Forelimb muscle (tissue), 1 donor: ENCODE measurements at places on chromosomes 2 and 18.

- no peak for DNase-seq
These were observed 80.1 kb upstream of the ASAP2 start for GRCh38 chr2:9126540-9126939.

- DNase-seq, result no peak
These were observed 36.5 kb upstream of the HTR2B start for GRCh38 chr2:231161252-231161839.

GRCh38 chr2:65545837-65546805 lies 113.7 kb upstream of the SPRED2 start:
- DNase-seq, result no peak

- no peak for DNase-seq
These were observed 97.6 kb upstream of the TMEM178A start for GRCh38 chr2:39568116-39568515.

- no peak for DNase-seq
These were observed 58.0 kb upstream of the TMEM163 start for GRCh38 chr2:134776836-134777235.

- DNase-seq, result no peak
These were observed 101.4 kb downstream of the COLEC12 start for GRCh38 chr18:398935-399630.

GRCh38 chr2:100178085-100178788 lies 35.8 kb upstream of the AFF3 start:
- DNase-seq, result no peak

- DNase-seq, result no peak
These were observed 67.4 kb upstream of the GALNT5 start for GRCh38 chr2:157190151-157190550.

- no peak for DNase-seq
These were observed 17.2 kb downstream of the SP110 start for GRCh38 chr2:230202430-230203109.

GRCh38 chr2:41686156-41686555 lies 361.7 kb upstream of the PKDCC start:
- DNase-seq, result no peak

DNA sequence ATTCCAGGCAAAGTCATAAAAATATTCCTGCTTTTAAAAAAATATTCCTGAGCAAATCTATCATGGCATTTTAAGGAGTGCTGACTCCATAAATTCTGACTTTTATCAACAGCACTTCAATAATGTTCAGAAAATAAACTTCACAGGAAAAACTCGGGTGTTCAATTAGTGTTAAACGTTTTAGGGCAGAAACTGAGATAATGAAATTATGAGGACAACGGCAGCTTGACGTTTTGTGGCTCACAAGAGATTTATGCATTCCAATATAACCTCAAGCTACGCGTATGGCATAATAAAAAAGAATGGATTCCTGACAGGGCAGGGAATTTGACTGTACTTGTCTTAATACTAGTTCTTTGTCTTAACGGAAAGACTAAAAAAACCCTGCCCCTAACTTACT lies 133.2 kb downstream of the ICOS start:
- DNase-seq, result no peak

- no peak for DNase-seq
These were observed 626.7 kb downstream of the LRRTM4 start for GRCh38 chr2:76895469-76895868.

DNA sequence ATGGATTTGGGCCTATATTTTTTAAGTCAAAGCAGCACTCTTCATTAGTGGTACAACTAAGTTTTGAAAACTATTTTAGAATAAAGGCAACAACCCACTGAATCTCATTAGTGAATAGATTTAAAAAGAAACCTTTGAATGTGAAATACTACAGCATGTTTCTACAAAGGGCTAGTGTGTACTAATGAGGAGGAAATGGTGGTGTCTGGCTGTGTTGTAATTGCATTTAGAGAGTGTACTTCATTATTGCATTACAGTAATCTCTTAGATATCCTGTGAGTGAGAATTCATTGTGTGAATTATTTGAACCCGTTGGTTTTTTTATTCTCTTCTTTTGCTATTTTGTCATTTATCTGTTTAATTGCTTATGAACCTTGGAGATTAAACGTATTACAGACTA lies 575.4 kb upstream of the FAM98A start:
- no peak for DNase-seq

- DNase-seq, result no peak
These were observed 74.2 kb downstream of the OTX1 start for GRCh38 chr2:63124850-63125249.

DNA sequence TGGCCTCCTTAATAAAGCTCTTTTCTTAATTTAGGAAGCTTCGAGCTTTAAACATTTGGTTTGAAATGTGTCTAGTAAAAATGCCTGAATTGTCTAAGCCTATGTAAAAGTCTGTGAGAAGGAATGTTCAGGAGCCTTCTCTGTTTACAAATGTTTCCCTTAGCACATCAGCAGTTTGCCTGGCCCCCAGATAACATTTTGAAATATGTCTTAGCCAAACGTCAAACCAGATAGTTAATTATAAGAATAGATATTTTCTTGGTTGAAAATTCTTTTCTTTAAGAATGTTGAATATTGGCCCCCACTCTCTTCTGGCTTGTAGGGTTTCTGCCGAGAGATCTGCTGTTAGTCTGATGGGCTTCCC lies 498.6 kb downstream of the CCDC85A start:
- no peak for DNase-seq

DNA sequence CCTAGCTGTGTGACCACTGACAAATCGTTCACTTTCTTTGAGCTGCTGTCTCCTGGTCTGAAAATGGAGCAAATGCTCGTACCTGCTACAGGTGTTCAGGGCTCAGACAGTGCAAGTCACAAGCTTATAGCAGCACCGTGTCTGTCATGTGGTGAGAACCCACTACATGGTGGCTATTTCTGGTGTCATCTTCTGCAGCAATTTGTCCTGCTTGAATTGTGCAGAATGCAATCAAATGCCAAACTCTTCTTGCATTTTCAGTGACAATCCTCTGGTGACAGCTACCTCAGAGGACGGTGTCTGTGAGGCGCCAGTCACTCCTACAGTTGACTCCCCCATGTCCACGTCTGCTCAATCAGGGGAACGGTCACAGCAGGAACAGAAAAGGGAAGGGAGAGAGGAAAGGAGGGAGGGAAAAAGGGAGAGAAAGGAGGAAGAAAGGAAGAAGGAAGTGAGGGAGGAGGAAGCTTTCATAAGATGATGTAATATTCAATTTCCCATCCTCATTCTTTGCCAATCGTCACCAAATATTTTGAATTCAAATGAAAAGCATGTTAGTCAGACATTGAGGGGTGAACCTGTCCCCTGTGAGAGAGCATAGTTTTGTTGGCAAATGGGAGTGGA lies 122.2 kb downstream of the BCL2 start:
- DNase-seq, result no peak

DNA sequence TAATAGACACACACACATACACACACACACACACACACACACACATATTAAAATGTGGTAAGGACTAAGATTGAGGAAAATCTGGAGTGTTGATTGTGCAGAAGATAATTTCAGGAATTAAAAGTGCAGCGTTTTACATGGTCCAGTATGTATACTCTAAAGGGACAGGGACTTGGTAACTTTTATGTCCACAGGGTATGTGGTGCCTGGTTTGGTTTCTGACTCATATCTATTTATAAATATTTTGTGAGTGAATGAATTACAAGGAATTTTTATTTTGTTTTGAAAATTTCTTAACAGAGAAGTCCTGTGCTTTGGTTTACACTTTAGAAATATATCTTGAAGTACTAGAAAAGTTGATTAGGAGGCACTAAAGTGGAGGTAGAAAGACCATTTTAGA lies 287.7 kb upstream of the NXPH2 start:
- no peak for DNase-seq

- DNase-seq, result no peak
These were observed 16.2 kb upstream of the ESPNL start for GRCh38 chr2:238083919-238084318.

- DNase-seq, result no peak
These were observed 25.1 kb downstream of the KDM3A start for GRCh38 chr2:86466306-86466705.

GRCh38 chr18:22564036-22564435 lies 146.3 kb upstream of the CTAGE1 start:
- no peak for DNase-seq

- DNase-seq, result no peak
These were observed 45.1 kb upstream of the ACAA2 start for GRCh38 chr18:49858309-49859020.

DNA sequence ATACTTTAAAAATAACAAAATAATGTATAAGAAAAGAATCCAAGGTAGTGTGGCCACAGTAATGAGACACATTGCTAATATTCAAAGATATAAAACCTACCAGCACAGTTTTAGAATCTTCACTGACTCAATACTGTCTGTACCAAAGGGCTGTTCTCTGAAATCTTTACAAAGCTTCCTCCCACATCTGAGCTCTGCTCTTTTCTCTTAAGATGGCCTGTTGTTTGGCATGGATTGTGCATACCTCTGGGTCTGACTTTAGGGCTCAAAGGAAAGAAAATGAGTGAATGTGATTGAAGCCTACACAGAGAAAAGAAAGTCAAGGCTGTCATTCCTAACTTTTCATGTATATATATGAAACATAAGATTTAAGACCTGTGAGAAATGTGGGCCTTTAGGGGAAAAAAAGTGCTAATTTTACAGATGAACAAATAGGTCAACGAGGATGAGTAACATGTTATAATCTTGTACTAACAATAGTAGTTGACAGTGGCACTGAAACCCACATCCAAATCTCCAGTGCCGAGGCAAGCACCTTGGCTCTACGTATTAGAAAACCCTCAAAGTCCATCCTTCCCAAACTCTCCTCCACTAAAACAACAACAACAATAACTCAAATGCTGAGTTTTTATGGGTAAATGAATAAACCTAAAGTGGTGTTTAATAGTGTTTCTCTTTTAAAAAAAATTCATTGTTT lies 114.2 kb downstream of the ZNF521 start:
- no peak for DNase-seq

DNA sequence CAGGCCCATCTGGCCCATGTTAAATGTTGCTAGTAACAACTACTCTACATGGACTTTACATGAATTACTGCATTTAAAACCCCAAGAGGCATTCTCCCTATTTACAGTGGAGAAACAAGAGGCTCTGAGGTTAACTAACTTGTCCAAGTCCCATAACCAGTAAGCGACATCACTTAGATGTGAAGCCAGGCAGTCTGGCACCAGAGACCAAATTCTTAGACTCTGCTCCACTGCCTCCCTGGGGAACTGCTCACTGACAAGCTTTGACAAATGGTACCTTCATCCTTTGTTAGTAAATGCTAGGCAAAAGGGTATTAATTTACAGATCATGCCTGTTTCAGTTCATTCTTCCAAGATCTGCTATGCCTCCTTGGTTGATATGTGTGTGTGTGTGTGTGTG lies 124.8 kb downstream of the AFF3 start:
- no peak for DNase-seq

DNA sequence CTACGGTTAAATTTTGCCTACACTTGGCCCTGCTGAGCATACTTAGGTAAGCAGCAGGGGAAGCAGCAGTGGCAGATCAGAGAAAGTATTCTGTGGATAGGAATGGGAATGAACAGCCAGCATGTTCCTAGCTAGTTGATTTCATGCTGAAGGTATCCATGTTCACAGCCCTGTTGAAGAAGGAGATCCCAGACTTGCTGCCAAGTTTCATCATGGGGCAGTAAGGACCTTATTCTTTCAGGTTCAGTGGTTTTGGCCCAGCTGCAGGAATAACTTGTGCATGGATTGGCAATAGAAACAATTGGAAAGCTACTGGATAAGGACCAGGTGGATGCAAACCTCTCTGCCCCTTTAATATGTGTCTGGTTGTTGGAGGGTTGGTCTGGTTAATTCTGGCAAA lies 98.2 kb upstream of the TMEM178A start:
- no peak for DNase-seq

DNA sequence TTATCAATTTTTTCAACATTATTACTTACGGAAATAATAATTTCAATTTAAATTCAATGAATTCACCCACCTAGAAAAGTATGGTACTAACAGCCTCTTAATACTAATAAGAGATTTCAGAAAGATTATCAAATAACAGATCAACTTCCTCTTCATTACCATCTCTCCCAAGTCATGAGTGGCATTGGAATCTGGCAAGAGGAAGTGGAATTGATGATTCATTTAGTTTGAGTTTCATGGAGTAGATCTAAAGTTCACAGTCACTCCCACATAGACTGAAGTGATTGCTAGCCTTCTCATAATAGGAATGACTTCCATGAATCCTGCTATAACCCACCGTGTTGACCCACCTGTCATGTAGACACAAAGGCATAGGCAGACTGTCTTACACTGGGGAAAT lies 77.7 kb upstream of the WDR75 start:
- no peak for DNase-seq

DNA sequence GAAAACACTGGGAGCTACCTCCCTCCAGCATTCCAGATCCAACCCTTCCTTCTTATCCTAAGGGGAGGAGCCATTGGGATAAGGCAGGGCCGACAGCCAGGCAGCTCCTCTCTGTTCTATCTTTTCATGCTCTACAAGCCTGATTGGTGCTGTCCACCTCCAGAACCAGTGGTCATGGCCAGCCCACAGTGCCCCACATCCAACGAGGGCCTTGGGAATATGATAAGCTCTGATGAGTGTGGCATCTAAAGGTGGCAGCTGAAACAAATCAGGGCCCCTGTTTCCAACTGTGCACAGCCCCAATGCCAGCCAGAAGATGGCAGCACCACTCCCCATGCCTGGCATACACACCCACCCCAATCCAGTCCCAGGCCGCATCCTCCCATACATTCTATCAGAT lies 329.3 kb downstream of the C1D start:
- no peak for DNase-seq

- peak; percentile 8 for DNase-seq
These were observed 188.5 kb downstream of the TPGS2 start for GRCh38 chr18:36640021-36640952.

DNA sequence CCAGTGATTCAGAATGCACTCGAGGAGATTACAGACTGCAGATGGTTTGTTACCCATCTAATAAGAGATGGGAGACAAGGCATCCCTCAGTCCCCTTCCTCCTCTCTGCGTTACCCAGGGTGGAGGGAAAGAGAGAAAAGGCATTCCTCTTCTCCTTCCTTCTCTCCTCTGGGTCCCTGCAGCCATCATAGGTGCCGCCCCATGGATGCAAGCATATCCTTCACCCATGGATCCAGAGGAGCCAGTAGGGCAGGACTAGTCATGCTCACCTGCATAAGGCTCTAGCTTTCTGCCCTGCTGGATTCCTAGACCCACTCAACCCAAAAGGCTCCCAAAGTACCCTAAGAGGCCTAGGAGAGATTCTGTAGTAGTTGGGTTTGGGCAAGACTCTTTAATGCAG lies 20.4 kb downstream of the CMPK2 start:
- DNase-seq, result no peak

DNA sequence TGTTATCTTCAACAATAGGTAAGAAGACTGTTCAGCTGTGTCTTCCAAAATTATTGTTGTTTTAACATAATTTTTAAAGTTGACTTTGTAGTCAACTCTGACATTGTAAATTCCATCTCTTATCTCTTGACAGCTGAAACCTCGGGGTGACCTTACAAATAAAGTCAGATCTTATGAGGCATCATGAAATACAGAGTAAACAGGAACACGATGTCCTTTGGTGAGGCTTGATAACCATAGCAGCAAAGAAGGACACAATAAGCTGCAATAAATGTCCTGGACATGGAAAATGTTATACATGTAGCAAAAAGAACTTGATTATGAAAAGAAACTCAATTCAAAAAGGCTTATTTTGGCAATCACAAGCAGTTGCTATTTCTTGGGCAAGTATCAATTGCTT lies 618.9 kb upstream of the SLC39A10 start:
- DNase-seq, result no peak
